AG04449 (cell line): ENCODE measurements at places on chromosomes 6 and 20.

- no peak for DNase-seq
Measured at GRCh38 chr20:10985536-10985935, 311.7 kb upstream of the JAG1 start.

DNA sequence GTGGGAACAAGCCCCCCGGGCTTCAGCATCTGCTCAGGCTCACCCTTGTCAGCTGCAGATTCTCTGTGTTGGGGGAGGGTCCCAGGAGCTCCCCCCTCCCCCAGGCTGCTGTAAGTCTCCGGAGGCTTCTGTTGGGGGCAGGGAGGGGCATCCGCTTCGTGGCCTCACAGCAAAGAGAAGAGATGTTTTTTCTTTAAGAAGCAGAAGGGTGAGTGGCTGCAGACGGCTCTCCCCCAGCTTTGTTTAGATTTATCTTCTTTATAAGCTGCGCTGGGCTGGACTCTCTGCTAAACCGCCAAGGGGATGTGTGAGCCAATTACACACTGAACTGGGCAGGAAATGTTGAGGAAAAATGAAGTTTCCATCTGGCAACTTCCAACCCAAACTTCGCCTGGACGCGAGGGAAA lies 48.7 kb upstream of the GATA5 start:
- no peak for DNase-seq

DNA sequence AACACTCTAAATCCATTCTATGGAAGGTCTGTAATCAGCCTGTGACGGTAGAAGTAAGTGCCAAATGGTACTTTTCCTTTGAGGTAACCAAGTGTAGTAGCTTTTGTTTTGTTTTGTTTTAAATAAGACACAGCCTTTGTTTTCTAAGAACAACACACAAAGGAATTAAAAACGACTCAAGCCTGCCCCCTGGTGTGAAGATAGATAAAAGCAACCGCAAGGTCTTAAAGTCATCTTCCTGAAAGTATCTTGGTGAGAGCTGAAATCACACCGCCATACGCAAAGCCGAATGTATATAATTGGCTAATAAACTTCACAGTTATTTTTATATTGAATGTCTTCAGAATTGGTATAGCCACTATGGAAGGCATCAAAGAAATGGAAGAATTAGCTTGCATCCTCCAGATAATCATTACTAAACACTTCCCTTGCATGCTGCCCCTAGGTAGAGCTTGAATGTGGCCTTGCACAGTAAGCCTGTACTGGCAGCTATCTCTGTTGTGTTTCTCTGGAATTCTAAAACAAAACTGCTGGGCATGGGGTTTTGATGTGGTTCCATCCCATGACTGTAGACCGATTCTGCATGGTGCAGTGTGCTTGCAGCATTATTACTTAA lies 95.6 kb downstream of the LAMP5 start:
- DNase-seq, result peak; percentile 29

DNA sequence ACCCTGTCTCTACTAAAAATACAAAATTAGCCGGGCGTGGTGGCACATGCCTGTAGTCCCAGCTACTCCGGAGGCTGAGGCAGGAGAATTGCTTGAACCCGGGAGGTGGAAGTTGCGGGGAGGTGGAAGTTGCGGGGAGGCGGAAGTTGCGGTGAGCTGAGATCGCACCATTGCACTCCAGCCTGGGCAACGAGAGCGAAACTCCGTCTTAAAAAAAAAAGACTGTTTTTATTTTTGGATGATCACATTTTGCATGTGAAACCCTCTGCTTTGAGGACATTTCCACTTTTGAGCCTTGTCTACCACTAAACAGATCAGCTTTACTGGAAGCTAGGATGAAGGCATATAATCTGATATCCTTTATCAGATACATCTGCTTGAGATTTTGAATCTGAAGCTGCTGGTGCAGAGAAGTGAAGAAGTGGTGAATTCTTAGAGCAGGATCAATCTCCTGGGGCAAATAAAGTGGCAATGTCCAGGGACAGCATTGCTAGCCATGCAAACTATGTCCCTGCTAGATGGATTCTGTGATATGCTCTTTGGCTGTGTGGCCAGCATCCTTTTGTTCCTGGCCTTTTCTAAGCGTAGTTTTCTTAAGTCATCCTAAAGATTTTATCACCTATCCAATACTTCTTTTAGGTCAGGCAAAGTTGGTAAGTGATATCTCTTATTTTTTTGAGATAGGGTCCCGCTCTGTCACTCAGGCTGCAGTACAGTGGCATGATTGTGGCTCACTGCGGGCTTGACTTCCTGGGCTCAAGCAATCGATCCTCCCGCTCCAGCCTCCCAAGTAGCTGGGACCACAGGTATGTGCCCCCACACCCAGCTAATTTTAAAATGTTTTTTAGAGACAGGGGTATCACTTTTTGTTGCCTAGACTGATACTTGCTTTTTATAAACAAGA lies 23.3 kb downstream of the RBL1 start:
- no peak for DNase-seq

GRCh38 chr6:128557081-128557480 lies 36.7 kb upstream of the PTPRK start:
- DNase-seq, result no peak

DNA sequence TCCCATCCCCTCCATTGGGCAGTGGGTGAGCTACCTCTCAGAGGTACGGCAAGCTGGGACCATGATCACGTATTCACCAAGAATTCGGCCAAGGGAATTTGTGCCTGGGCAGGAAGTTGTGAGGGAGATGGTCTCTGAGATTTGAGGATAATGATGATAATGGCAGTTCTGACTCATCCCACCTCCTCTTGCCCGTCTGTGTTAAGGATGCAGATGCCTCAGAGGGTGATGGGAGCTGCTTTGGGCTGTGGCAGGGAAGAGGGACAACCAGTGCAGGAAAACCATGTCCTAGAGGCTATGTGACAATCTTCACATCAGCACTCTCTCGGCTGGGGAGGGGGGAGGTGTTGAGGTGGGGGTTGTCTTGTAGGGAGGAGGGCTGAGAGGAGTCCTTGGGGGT lies 4.3 kb downstream of the TGM6 start:
- no peak for DNase-seq

- no peak for DNase-seq
Measured at GRCh38 chr6:120945905-120946594, 388.2 kb downstream of the TBC1D32 start.

- no peak for DNase-seq
Measured at GRCh38 chr6:113860181-113860955, 3.2 kb downstream of the MARCKS start.

- no peak for DNase-seq
Measured at GRCh38 chr20:6055161-6055783, 1.4 kb upstream of the LRRN4 start.

DNA sequence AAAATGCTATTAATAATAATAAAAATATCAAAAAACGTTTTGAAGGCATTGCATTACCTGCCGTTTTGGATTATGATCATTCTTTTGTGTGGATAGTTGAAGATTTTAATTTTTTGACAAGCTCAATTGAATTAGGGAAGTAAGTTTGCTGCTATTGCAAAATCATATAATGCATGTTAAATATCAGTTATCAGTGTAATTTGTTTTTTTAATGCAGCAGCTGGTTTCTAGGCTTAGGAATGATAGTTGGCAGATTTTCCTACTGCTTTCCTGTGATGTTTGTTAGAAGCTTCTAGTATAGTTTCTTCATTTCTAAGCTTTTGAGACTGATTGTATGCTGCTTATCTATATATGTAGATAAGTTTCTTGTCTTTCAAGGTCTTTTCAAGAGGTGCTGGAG lies 99.0 kb downstream of the JARID2 start:
- no peak for DNase-seq

DNA sequence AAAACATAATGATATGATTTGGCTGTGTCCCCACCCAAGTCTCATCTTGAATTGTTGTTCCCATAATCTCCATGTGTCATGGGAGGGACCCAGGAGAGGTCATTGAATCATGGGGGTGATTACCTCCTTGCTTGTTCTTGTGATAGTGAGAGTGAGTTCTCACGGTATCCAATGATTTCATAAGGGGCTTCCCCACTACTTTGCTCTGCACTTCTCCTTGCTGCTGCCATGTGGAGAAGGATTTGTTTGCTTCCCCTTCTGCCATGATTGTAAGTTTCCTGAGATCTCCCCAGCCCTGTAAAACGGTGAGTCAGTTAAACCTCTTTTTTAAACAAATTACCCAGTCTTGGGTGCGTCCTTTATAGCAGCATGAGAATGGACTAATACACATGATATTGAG lies 156.8 kb upstream of the PLCB4 start:
- no peak for DNase-seq

DNA sequence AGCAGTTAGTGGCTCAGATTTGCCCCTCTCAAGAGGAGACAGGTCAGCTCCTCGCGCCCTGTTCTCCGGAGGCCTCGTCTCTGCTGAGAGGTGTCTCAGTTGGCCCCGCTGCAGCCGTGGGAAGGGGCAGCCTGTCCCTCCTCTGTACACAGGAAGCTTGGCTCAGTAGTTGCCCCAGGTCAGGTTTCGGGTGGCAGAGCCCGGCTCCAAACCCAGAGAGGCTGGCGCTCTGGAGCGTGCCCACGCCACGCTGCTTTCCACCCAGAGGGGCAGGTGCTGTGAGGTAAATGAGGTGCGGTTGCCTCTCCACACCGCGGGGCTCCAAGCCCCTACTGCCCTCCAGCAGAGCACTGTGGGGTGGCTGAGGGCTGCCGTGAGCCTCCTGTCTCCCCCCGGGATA lies 16.0 kb downstream of the DYNLT1 start:
- DNase-seq, result no peak

GRCh38 chr6:96626759-96627364 lies 63.9 kb downstream of the FHL5 start:
- no peak for DNase-seq

DNA sequence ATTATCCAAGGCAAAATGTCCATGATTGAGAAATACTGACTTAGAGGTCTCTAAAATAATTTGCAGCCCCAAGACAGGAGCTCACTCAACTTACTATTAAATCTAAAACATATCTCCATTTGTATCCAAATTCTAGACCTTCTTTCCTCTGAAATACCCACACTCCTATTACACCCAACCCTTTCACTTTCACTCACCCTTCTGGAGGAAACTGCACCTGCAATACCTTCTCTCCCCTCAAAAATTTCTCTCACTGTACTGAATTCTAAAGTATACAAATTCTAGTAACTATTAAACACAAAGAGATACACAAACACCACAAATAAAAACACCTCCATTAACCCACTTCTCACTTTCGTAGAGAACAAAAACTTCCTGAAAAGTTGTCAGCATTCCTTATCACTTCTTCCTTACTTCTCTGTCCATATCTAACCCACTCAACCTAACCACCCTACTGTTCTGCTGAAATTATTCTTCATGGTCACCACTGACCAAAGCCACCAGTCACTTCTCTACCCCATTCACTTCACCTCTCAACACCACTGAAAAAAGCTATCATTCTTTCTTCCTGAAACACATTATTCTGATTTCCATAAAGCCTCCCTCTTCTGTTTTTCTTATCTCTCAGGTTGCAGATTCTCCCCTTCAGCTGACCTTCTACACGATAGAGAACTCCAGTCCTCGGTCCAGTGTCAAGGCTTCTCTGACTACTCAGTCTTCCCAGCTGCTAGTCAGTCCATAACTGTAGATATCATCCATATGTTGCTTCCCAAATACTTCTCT lies 12.0 kb downstream of the LMBRD1 start:
- DNase-seq, result no peak

DNA sequence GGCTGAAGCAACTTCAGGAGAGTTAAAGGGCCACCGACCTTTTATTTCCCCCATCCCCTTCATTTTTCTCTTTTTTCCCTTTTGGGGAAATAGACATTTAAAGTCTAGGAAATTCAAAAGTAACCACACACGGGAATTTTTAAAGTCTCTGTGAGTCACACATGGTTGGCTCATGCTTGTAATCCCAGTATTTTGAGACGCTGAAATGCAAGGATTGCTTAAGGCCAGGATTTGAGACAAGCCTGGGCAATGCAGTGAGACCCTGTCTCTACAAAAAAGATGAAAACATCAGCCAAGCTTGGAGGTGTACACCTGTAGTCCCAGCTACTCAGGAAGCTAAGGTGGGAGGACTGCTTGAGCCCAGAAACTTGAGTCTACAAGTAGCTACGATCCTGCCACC lies 34.2 kb downstream of the KATNA1 start:
- no peak for DNase-seq

DNA sequence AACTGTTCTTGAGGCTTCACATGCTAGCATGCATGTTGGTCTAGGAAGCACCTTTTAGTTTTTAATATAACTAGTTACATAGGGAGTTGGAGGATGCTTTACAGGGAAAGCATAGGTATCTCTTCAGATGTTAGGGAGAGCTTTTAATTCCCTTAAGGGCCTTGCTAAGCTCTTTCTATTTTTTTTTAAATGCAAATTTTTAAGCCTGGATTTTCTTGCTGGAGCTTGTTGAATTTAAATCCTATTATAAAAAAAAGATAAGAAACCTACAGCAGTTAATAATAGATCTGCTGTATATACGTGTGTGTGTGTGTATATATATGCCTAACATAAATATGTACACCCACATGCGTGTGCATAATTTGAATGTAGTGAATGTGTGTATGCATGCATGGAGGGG lies 79.0 kb downstream of the FIG4 start:
- no peak for DNase-seq
